ENCODE measurements at places on chromosomes 1 and 21.

DNA sequence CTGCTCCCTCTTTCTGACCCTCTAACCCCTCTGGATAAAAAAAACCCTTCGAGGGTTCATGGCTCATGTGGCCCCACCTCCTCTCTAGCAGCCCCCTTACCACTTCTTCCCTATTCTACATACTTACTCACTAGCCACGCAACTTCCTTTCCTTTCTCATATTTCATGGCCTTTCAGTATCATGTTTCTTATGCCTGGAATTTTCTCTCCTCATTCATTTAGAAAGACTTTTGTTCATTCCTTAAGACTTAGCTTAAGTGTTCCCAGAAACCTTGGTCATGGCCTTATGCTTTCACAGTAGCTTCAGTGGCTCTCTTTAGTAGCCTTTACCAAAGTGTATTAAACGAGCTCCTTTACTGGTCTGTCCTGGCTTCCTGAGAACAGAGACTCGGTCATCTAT lies 6.1 kb downstream of the ACP6 start:
- DNase-seq: no peak

- DNase-seq: no peak
These were observed 13.9 kb upstream of the KIF14 start for GRCh38 chr1:200634261-200635122.

GRCh38 chr1:45913183-45913683 lies 109.8 kb downstream of the MAST2 start:
- DNase-seq: no peak

GRCh38 chr1:215845234-215845891 lies 278.3 kb downstream of the KCTD3 start:
- no peak for DNase-seq

DNA sequence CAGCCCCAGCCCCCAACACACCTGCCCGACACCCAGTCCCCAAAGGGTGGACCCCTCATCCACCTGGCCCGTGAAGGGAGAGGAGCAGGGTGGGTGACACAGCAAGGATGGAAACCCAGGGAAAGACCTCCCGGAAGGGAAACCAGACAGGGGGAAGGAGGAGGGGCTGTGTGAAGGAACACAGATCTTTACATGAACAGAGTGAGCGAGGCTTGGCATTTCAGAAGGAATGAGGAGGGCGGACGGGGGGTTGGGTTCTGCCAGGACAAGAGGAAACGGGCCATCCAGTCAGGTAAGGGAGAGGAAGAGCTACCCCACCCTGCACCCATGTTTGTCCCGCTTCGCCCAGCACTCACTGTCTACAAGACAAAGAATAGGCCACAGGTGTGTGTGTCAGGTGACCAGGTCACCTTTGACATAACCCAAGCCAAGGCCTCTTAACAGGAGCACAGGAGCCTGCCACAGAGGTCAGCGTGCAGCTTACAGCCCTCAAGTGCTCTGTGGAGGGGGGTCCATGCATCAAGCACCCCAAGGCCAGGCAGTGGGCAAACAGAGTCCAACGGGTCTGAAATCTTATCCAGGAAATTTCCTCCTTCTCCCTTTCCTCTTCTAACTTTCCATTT lies 18.0 kb upstream of the PRDM15 start:
- no peak for DNase-seq

GRCh38 chr21:31173881-31174555 lies 135.7 kb upstream of the KRTAP19-8 start:
- DNase-seq: no peak

- no peak for DNase-seq
These were observed 141.4 kb upstream of the BEND5 start for GRCh38 chr1:48917901-48918603.

DNA sequence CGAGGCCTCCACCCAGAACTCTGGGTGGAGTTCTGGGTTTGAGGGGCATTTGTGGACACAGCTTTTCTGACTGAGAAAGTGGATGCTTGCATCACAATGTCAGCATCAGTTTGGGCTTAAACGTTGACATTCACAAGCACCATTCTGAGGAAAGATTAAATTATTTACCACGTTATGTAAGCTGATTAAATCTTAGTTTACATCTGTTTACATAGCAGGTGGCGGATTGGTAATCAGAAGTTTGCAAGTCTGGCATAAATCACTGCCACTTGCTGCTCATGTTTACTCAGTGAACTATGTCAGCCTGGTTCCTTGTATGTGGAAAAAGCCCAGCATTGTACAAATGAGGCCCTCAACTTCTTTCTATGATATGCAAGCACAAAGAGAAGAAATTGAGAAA lies 310.1 kb downstream of the PAPPA2 start:
- no peak for DNase-seq

DNA sequence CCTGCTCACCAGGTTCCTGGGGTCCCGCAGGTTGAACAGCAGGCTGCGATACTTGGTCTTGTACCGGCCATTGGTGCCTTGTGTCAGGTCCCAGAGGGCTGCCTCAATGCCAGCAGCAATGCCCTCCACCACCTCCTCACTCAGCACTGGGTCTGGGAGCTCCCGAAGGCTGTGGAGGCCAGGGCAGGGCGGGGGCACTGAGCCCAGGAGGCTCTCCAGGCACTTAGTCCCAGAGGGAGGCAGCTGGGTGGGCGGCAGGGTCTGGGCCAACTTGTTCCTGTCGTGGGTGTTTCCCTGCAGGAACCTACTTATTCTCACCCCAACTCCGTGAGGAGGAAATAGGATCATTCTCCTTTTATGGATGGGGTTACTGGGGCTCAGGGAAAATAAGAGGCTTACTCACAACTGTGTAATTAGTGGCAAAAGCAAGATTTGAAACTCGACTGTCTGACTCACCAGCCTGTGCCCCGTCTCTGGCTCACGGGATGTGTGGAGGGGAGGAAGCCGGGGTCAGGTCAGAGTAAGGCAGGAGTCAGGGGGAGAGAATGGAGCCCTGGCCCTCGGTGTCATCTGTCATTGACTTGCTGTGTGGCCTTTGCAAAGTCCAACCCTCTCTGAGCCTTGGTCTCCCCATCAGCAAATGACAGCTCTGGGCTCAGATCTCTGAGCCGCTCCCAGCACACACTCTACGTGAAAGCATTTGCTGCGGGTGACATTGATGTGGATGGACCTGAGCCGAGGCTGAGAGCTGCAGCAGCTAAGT lies 17.2 kb downstream of the SPOCD1 start:
- DNase-seq: no peak

GRCh38 chr21:15804247-15805005 lies 74.6 kb downstream of the USP25 start:
- DNase-seq: no peak

GRCh38 chr1:177800400-177801088 lies 169.3 kb downstream of the SEC16B start:
- no peak for DNase-seq

DNA sequence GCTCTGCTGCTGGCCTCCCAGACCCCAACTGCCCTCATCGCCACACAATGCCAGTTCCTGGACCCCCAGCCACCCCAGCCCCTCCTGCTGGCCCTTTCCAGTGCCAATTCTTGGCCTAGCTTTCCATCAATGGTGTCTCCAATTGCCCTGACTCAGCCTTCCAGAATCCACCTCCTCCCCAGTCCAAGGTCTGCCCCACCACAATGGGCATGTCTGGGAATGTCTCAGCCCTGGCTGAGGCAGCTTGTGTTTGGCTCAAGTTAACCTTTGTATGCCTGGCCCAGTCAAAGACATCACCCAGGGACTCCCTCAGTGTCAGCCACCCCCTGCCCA lies 16.4 kb downstream of the ALDH4A1 start:
- DNase-seq: no peak

DNA sequence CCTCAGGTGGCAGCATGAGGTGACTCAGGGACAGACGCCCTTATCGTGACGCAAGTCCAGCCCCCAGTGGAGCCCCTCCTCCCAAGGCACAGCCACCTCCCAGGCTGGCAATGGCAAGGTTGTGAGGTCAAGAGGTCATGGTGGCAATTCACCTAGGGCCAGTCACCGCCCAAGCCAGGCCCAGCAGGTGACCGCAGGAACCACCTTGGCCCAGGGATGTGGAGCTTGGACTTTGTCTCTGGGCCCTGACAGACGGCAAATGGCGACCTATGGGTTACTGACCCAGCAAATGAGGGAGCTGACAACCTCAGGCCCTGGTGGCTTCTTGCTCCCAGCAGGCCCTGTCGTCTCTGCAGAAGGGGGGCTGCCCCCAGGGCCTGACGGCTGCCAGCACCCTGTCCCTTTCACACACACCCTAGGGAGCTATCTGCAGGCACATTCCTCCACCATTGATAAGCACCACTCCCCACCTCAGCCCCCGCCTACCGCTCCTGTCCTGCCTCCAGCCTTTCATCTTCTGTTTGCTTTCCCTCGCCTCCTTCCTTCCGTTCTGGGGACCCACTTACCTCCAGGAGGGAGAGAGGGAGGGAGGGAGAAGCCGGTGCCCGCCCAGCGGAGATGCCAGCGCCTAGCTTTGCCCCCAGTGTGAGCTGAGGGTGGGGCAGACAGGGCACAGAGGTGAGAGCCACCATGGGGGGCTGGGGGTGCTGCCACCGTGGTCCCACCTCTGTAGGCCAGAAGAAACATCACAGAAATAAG lies 12.1 kb downstream of the EPHA2 start:
- no peak for DNase-seq

- DNase-seq: no peak
These were observed 26.2 kb upstream of the DYNLT5 start for GRCh38 chr1:66725885-66726665.

DNA sequence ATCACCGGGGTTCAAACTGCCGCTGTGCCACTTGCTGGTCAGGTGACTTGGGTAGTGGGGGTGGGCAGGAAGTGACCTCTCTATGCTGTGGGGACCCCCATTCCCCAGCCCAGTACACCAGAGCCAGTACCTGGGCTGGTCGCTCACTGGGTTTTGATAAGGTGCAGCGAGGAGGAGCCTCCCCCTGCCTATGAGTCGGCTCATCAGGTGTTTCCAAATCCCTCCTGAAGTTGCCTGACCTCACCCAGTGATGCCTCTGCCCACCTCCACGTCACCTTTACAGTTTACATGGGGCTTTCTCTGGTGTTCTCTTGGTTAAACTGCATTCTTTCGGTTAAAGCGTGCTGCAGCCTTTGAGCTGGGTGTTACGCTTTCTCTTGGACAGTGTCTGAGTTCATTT lies 58.2 kb downstream of the ARHGEF10L start:
- DNase-seq: no peak

- no peak for DNase-seq
These were observed 49.3 kb downstream of the SH3GLB1 start for GRCh38 chr1:86753700-86754099.

GRCh38 chr1:30691480-30691879 lies 31.9 kb downstream of the MATN1 start:
- no peak for DNase-seq

DNA sequence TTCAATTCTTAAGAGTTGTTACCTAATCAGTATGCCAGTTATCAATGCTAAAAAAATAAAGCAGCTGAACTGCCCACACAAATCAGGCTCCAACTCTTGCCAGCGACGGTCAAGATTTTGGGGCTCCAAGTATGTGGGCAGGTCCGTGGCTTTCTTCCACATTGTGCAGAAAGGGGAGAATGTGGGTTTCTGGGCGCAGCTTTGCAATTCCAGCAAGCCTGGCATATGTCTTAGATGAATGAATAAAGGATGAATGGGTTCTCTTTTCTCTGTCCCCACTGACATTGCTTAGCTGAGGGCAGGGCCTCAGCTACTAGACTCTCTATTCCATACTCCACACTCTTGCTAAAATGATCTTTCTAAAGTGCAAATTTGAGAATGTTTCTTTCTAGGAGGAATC lies 42.4 kb downstream of the NENF start:
- no peak for DNase-seq

DNA sequence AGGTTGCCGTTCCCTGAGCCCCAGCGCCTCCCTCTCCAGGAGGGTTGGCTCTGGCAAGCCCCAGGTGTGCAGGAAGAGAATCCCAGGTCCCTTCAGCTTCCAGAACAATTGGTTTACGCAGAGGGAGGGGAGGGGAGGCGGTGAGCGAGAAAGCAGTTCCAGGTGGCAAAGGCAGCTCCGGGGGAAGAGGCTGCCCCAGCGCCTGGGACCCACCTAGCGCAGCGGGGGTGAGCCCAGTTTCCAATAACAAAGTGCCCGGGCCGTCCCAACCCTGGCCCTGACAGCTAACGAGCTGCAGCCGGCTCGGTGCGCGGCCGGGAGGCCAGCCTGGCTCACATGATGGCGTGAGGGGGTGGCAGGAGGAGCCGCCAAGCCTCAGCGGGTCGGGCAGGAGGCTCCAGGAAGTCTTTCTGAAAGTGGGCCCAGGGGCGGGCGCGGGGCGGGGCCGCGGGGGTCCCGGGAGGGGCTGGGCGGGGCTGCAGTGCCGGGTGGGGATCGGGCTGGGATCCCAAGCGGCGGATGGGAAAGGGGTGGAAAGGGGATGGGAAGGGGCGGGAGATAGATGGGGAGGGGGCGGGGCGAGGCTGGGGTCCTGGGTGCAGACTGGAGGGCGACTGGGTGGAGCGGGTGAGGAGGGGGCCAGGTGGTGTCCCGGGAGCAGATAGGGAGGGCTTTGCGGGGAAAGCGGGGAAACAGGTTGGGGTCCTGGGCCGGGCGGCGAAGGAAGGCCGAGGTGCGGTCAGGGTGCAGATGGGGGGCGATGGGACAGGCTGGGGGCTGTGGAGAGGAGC lies 22.8 kb downstream of the DHRS3 start:
- DNase-seq: no peak

- no peak for DNase-seq
These were observed 42.2 kb upstream of the KANK4 start for GRCh38 chr1:62361431-62361830.

DNA sequence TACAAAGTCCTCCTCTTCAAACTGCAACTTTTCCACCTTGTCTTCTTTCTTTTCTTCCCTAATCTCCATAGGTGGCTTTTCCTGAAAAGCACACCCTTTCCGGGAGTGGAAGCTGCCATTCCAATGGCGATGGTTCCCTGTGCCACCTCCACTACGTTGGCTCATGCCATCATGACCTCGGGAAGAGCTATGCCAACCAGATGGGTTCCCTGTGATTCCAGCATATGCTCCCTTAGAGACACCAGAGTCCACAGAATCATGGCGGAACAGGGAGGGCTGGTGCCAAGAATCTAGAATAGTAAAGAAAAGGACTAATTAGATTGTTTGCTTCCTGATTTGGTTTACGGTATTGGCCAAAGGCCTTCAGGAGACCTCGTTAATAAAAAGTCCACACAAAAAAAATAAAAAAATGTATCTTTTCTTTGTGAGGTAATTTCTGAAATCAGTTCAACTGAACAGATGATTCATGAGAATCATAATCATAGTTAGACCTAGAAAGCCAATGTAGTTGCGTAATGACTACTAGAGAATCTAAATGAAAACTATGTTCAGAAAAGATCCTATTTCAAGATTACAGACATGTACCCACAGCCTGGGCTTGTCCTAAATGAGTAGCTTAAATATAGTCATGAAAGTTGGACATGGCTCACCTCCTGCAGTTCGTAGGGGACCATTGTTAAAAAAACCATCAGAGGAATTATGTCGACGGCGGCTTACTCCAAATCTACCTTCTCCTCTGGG lies 30.9 kb upstream of the CCDC17 start:
- DNase-seq: no peak

DNA sequence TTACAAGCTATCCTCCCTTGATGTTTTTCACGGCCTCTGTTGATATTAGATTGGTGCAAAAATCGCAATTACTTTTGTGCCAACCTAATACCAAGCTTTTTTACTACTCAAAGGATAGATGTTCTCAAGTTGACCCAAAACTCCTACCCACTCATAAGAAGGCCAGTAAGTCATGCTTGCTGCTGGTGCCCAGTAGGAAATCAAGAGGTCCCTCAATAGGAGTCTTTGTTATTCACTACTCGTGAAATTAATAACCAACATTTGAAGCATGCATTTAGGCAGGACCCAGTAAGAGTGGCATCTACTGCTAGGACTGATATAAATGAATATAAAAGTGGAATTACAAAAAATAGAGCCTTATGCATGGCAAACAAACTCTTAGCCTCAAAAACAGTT lies 52.6 kb downstream of the APP start:
- DNase-seq: no peak

- no peak for DNase-seq
These were observed 121.2 kb downstream of the NRIP1 start for GRCh38 chr21:14943616-14944015.

GRCh38 chr1:159978107-159978398 lies 24.0 kb upstream of the SLAMF9 start:
- no peak for DNase-seq
